MG63 (cell line): ENCODE measurements at places on chromosomes 16 and 17. TPM values are rescaled to one million over a fixed set of nuclear protein-coding genes. Genes with fewer than 3 reads are reported as not detected.

Gene CA4
- total RNA-seq, result 1.9 TPM in 1 of 2 replicates, not detected in the other

Gene ZG16
- not detected in 2 replicates for total RNA-seq

Gene SNF8
- total RNA-seq, result 266 and 293 TPM in 2 replicates

Gene MYH13
- total RNA-seq, result 0.03 TPM in 1 of 2 replicates, not detected in the other

Gene DLX4
- total RNA-seq, result 6.1 and 8.6 TPM in 2 replicates

Gene KRT25
- total RNA-seq, result not detected in 2 replicates

Gene RAB26
- not detected in 2 replicates for total RNA-seq

Gene PDE6G
- not detected in 2 replicates for total RNA-seq

Gene SRCIN1
- 0.05 and 0.07 TPM in 2 replicates for total RNA-seq

Gene ZNF423
- 0.07 TPM in 1 of 2 replicates, not detected in the other for total RNA-seq

Gene PRSS22
- not detected in 2 replicates for total RNA-seq

Gene RGS11
- not detected in 2 replicates for total RNA-seq

Gene KRT40
- not detected in 2 replicates for total RNA-seq

Gene ALOX15B
- total RNA-seq, result not detected in 2 replicates

Gene SAMD14
- not detected in 2 replicates for total RNA-seq

Gene DNAJA3
- 125 and 127 TPM in 2 replicates for total RNA-seq

Gene CAPNS2
- not detected in 2 replicates for total RNA-seq

Gene GPR142
- not detected in 2 replicates for total RNA-seq

Gene ZSCAN10
- total RNA-seq, result not detected in 2 replicates

Gene PLXDC1
- total RNA-seq, result not detected in 2 replicates

Gene ANKRD40CL
- not detected in 2 replicates for total RNA-seq

Gene TMC5
- total RNA-seq, result not detected in 2 replicates

Gene KRT15
- total RNA-seq, result 38.4 and 82.2 TPM in 2 replicates

Gene HOXB6
- total RNA-seq, result 7.0 and 7.7 TPM in 2 replicates

Gene CIBAR2
- 0.72 TPM in 1 of 2 replicates, not detected in the other for total RNA-seq

Gene FBXO47
- total RNA-seq, result not detected in 2 replicates

Gene KRT36
- total RNA-seq, result 0.20 TPM in 1 of 2 replicates, not detected in the other

Gene NOG
- 7.0 and 7.7 TPM in 2 replicates for total RNA-seq

Gene ZPBP2
- not detected in 2 replicates for total RNA-seq

Gene WNT3
- total RNA-seq, result 5.6 and 8.5 TPM in 2 replicates

Gene ACE
- 0.40 TPM in 1 of 2 replicates, not detected in the other for total RNA-seq

Gene SMIM36
- not detected in 2 replicates for total RNA-seq

Gene POLR2A
- total RNA-seq, result 11.5 and 16.2 TPM in 2 replicates

Gene KRTAP9-8
- total RNA-seq, result not detected in 2 replicates

Gene UBE2Z
- 106 and 126 TPM in 2 replicates for total RNA-seq

Gene ALOXE3
- total RNA-seq, result not detected in 2 replicates

Gene ESRP2
- 0.36 TPM in 1 of 2 replicates, not detected in the other for total RNA-seq

Gene PPY
- total RNA-seq, result not detected in 2 replicates

Gene WSCD1
- total RNA-seq, result 0.42 and 1.1 TPM in 2 replicates

Gene GNAO1
- 0.92 and 2.6 TPM in 2 replicates for total RNA-seq
